RKO (cell line): ENCODE measurements at places on chromosomes 7 and 10.

DNA sequence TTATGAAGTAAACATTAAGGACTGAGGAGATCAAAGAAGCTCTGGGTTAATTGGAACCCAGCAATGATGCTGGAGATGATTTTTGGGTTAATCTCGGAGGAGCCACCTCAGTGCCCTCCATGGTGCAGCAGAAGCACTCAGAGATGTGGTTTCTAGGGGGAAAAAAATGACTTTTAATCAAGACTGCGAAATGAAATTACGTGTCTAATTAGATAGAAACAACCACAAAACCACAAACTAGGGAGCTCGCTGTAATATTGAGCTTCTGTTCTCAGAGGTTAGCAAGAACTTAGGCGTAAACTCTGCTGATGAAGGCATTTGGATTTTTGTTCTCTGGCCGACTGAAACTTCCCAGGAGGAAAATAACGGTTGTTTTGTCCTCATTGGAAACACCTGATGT is 319.0 kb downstream of the GRID1 start:
- DNase-seq: no peak

DNA sequence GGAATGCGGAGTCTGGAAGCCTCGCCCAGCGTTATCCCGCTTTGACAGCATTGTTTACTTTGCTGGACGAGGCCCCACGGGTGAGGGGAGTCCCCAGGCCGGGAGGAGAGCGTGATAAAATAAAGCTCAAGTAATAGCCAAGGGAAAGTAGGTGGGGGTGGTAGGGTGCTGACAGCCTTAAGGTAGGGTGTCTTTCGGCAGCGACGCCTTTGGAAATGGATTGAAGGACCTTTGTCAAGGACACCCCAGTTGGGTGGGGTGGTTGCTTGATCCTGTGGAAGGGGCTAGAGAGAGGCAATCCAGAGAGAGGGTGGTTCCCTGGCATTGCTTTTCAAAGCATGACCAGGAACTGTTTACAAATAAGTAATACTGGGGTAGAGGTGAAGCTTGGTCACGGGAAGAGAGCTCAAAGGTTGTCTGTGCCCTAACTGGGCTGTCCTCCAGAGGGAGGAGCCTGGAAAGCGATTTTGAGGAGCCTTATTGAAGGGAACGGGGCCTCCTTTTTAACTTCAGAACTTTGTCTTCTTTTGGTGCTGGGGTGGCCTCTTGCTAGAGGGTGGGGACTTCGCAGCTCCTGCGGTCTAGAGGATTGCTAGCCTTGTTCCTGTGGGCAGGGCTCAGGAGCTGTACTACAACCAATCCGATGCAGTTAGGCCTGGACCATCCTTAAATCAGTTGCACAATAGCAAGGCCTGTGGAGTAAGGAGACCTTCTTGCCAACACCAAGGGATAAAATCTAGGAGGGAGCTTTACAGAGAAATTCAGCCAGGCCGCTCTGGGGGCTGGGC is 1.3 kb downstream of the EIF4EBP2 start:
- peak; percentile 80 for DNase-seq

GRCh38 chr7:137243741-137244140 is 99.8 kb downstream of the PTN start:
- DNase-seq: no peak

GRCh38 chr10:931326-932318 is at the start of gene LARP4B:
LARP4B (minus strand) TSS chr10:931705; CDS start chr10:885721, 45,984 bp downstream.
- peak; percentile 99 for DNase-seq

DNA sequence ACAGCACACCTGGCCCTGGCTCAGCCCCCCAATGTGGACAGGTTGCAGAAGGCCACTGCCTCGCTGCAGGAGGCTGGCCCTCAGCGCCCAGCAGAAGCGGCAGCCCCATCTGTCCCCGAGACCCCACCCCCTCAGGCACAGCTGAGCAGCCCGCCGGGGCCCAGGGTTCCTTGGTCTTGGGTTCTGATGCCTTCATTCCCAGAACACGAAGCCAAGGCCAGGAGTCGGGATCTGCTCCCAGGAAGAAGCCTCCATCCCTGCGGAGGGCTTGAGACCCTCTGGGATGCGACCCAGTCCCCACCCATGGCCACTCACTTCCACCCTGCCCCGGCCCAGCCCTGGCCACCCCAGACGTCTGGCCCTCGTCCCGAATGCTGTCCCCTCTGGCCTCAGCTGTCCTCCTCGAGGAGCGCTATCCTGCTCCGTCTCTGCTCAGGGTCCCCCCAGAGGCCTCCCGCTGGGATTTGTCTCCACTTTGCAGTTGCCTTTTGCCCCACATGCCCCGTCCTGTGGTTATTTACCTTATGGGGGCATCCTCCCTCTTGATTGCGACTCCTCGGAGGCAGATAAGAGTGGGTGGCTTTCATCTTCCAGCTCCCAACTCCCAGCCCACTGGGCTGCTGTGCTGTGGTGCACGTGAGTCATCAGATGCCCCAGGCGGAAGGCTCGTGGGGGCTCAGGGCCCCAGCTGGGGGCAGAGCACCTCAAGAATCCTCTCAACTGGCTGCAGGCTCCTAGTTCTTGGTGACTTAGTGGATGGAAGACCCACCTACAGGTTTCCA is 97.5 kb downstream of the MKI67 start:
- no peak for DNase-seq
